CD4-positive, alpha-beta memory T cell (primary cell): ENCODE measurements at places on chromosomes 3 and 15. TPM values are rescaled to one million over a fixed set of nuclear protein-coding genes. Genes with fewer than 3 reads are reported as not detected.

DNA sequence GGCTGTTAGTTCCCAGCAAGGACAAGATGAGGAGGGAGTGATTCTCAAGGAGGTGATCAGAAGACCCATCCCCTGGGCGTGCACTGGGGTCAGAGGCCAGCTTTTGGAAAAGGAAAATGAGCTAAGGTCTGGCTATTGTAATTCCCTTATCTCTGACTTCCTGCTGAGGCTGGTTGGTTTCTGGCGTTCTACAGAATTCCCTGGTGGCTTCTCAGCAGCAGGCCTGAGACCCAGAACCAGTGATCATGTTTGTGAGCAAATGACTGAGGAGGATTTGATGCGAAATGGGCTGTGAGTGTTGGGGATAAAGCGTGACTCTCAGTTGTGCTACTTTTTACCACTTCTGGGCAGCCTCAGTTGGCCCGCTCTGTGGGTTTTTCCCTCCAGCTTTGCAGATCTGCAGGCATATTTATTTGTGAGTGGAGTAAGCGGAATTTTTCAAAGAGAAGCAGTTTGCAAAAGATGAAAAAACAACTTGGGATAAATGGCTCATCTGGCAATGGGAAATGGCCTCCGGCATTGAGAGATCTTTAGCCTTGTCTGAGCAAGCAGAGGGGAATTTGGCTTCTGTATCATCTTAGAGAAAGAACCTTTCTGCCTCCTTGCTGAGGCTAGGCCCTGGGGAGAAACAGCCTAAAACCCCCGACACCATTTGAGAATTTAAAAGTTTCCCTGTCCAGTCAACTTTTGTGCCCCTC, 102.7 kb downstream of the SLCO3A1 start:
- no peak overlapping the region for H3K27ac ChIP-seq
- no peak for DNase-seq
- H3K4me3 ChIP-seq: no peak overlapping the region
- no peaks in the 10 kb centered on the region for H3K36me3 ChIP-seq

The SMCO1 gene
- total RNA-seq: not detected

GRCh38 chr3:196192036-196192523, 19.1 kb downstream of the ZDHHC19 start:
- no peaks in the 10 kb centered on the region for H3K36me3 ChIP-seq
- peaks cover 47% of the 10 kb centered on the region for H3K4me1 ChIP-seq
- no peaks in the 10 kb centered on the region for H3K27me3 ChIP-seq
- DNase-seq: peak; percentile 59
- H3K27ac ChIP-seq: peak overlapping the region; percentile 75

- H3K4me3 ChIP-seq: no peak overlapping the region
- H3K27me3 ChIP-seq: no peaks in the 10 kb centered on the region
- H3K27ac ChIP-seq: no peak overlapping the region
- DNase-seq: no peak
- H3K36me3 ChIP-seq: no peaks in the 10 kb centered on the region
- no peaks in the 10 kb centered on the region for H3K4me1 ChIP-seq
These were observed 35.1 kb downstream of the MDFIC2 start for GRCh38 chr3:70277304-70277703.

The SAXO2 gene
- 2.7 TPM for total RNA-seq

The LRRC34 gene
- 0.47 TPM for total RNA-seq

The SIN3A gene
- total RNA-seq: 128 TPM

The OSBPL10 gene
- total RNA-seq: not detected

The MB21D2 gene
- total RNA-seq: 3.5 TPM
